ENCODE measurements at places on chromosomes 3 and 15.

DNA sequence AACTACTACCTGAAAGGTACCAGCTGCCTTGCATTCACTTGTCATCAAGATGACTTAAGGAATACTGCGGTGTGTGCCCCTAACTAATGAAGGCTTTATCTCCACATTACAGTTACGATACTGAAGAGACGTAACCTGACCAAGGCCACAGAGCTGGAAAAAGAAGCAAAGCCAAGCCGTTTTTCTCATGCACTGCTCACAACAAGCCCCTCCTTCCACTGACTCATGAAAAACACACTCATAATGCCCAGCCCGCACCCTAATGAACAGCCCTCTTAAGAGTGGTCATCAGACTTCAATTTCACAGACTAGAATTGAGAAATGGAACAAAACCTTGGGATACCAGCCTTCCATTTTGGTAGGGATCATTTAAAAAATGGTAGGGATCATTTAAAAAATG lies 11.6 kb downstream of the PSMD6 start:
- DNase-seq = no peak

DNA sequence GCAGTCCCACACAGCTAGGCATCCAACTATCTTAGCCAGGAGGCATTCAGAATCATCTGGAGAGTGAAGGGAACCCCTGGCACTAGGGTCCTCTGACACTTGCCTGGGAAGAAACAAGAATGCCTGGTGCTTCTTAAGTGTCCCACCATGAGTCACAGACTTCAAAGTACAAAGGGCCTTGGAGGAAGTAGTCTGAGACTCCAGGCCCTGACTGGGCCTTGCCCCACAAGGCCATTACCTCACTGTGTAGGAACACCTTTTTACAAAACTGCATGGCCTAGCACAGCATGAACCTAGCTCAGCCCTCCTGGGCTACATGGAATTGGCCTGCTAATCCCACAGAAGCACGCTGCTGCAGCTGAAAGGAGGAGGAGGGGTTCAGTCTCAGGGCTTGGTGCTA lies 104.5 kb upstream of the SLCO2A1 start:
- peak; percentile 2 for DNase-seq

DNA sequence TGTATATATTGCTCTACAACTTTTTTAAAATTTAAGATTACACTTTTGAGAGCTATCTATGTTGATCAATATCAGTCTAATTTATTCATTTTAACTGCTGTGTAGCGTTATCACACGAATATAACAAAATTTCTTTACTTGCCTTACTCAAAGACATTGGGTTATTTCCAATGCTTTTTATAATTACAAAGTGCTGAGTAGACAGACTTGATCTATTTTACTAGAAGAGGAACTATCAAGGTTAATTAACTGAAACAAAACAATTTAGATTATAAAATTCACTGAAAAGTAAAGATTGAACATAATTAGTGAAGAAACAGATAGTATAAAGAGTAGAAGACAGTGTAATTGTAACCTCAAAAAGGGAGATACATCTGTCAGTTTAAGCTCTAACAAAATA lies 105.5 kb downstream of the TGFBR2 start:
- no peak for DNase-seq

DNA sequence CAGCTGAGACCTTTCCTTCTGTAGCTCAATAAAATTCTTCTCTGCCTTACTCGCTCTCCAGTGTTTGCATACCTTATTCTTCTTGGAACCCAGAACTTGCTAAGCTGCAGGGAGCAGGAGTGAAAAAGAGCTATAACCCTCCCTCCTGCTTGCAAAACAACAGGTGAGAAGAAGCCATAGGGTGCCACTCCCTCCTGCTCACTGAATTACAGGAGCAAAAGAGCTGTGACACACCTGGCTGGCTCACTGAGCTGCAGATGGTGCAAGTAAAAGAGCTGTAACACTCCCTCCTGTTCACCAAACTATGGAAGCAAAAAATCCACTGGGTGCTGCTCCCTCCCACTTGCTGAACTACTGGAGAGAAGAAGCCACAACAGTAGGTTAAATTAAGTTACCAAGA lies 44.2 kb upstream of the C2CD4B start:
- DNase-seq = no peak

- DNase-seq = no peak
Measured at GRCh38 chr3:98326945-98327344, 26.7 kb upstream of the OR5K4 start.

- no peak for DNase-seq
Measured at GRCh38 chr3:114646526-114646925, 352.7 kb downstream of the TIGIT start.

- DNase-seq = no peak
Measured at GRCh38 chr3:116260491-116260890, 184.8 kb downstream of the LSAMP start.

DNA sequence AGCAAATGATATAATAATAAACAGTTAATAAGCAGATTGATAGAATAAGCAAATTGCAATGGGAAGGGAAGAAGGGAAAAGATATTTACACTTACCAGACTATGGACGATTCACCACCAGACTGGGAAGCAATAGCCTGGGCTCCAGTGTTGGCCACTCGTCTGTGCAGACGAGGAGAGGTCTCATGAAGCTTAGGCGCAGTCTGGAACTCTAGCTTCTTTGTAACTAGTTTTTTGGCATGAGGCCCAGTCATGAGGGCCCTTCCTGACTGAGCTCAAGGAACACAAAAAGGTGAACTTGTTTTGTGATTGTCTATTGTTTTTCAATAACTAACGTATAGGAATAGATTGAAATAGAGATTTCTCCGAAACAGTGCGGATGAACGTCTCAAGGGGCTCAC lies 63.3 kb upstream of the GATM start:
- no peak for DNase-seq

- DNase-seq = no peak
Measured at GRCh38 chr3:95029644-95030043, 966.8 kb downstream of the NSUN3 start.

GRCh38 chr3:46298871-46299607 lies 54.9 kb upstream of the CCR2 start:
- DNase-seq = no peak

- no peak for DNase-seq
Measured at GRCh38 chr3:133466531-133467386, 66.9 kb downstream of the BFSP2 start.

- DNase-seq = no peak
Measured at GRCh38 chr3:183809270-183809669, 16.1 kb downstream of the MAP6D1 start.

DNA sequence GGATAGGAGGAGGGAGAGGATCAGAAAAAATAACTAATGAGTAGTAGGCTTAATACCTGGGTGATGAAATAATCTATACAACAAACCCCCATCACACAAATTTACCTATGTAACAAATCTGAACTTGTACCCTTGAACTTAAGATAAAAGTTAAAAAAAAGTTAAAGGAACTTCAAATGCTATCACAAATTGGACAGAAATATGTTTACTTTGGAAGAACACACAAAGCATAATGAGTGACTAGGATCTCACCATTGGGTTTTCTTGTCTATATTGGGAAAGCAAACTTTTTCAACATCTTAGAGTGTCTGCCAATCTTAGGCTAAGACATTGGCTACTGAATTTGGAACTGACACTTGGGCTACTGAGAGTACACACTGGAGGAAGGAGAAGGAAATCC lies 140.4 kb downstream of the THRB start:
- DNase-seq = no peak

DNA sequence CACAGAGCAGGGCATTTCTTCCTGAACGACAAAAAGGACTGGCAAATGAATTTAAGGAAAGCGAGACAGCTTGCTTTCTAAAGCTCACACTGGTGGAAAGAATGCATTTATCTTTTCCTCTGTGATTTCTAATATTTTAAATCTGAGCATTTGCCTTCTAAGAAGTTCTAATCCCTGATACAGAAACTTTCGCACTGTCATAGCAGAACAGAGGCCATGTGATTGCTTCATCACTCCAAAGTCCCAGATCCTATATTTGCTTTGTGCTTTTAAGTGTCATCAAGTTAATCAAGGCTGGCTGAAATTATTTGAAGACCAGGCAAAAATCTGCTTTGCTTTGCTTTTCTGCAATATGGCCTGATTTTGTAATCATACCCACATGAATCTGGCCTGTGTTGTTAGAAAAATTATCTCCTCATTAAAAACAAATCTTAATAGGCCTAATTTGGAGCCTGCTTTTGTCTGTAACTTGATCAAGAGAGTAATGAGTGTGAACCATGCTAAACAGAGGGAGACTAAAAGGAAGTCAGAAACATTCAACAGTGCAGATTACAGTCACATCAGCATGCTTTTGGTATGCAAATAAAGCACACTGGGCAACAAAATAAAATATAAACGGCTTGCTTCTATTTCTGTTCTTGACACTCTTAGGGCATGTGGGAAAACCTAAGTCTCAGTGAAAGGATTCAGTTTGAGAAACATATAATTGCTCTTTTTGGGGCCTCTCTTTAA lies 178.2 kb upstream of the ADAMTS9 start:
- DNase-seq = no peak

DNA sequence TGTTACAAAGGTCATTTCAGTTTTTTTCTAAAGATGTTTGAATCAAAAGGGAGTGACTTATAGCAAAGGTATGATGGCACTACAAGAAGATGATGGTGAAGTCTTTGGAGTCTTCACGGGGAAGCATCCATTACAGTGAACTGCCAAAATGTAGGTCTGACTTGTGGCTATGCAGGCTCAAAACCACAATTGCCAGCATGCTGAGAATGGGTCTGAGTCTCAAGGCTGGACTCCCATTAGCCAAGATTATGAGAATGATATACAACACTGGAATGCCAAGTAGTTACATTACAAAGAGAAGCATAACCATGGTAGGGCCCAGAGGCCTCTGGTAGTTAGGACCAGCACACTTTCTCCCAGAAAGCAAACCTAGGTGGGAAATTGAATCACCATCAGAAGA lies 194.2 kb downstream of the MTHFS start:
- no peak for DNase-seq

- DNase-seq = no peak
Measured at GRCh38 chr15:85149465-85150129, 167.9 kb downstream of the PDE8A start.

DNA sequence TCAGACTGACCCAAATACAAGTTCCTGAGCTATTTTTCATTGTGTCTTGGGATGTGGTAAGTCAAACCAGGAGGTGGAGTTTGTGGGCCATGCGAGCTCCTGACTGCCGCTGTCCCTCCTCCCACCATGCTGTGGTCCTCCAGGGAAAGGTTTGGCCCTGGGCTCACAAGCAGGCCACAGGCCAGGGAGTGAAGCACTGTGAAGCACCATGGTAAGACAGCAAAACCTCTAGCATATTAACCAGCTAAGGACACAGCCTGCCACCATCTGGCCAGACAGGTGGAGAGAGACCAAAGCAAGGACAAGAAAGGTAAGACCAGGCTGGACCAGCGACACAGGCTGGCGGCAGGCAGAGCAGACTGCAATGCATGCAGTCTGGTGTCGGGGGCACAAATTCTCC lies 15.3 kb downstream of the RAB43 start:
- no peak for DNase-seq

DNA sequence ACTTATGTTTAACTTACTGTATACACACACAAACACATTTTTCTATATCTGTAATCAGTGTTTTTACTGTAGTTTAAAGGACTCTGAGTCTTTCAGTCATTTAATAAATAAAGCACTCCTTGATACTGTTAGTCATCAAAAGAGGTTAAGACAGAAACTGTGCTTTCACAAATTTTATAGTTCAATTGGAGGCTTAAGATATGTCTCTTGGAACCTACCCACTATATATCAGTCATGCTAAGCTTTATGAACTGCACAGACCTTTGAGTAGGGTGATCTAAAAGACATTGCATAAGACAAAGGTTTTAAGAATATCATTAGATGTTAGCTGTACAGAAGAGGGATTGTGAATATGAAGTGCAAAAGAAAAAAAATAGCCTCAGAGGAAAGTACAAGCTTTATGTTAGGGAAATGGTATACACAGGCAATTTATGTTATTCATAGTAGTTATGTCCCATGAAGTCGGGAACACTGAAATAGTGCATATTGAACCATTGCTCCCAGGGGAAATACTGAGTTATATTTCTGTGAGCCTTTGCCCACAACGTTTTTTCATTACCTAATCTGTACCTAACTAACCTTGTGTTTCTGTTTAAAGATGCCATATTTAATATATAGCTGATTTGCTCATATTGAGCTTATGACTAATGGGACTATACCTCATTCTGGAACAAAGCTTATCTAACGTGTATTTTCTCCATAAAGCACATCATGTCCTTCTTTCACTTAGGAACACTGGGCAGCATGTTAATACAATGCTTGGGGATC lies 19.7 kb downstream of the CHMP2B start:
- no peak for DNase-seq

GRCh38 chr3:71728632-71729342 lies 3.6 kb upstream of the EIF4E3 start:
- DNase-seq = no peak

DNA sequence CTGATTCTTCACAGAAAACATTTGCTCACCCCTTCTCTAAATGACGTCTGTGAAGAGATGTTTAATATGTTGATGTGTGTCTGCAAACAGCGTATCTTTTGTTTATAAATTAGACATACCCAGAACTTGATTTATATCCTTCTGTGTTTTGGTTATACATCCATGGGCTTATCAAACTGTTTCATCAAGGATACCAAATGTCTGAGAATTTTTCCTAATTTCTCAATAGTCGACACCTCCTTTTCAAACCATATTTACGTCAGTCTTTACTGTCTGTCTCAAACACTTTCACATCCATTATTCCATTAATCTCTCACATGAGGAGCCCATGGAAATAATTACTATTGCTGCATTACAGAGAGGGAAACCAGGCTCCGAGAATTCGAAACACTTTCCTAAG lies 85.4 kb downstream of the FGF12 start:
- DNase-seq = no peak

Measured in Kasumi-1 (cell line).